Tongue (tissue), 3 donors: ENCODE measurements at places on chromosomes 13 and 19. TPM values are rescaled to one million over a fixed set of nuclear protein-coding genes. Genes with fewer than 3 reads are reported as not detected.

GRCh38 chr19:21677696-21678418, 89.5 kb downstream of the ZNF100 start:
- DNase-seq = no peak

DNA sequence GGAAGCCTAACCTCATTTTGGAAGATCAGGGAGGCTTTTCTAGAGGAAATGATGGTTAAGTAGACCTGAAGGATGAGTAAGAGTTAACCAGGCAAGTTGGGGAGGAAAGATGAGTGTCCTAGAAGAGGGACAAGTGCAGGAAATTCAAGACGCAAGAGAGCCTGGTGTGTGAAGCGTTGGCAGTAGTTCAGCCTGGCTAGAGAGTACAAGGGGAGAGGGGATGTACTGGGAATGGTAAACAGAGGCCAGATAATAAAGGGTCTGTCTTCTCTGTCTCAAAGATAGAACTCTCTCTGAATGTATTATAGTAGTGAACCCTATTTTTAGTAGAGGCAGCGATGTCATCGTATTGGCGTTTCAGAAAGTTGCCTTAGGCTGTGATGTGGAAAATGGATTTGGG, 9.7 kb downstream of the DPY19L3 start:
- DNase-seq = no peak

DNA sequence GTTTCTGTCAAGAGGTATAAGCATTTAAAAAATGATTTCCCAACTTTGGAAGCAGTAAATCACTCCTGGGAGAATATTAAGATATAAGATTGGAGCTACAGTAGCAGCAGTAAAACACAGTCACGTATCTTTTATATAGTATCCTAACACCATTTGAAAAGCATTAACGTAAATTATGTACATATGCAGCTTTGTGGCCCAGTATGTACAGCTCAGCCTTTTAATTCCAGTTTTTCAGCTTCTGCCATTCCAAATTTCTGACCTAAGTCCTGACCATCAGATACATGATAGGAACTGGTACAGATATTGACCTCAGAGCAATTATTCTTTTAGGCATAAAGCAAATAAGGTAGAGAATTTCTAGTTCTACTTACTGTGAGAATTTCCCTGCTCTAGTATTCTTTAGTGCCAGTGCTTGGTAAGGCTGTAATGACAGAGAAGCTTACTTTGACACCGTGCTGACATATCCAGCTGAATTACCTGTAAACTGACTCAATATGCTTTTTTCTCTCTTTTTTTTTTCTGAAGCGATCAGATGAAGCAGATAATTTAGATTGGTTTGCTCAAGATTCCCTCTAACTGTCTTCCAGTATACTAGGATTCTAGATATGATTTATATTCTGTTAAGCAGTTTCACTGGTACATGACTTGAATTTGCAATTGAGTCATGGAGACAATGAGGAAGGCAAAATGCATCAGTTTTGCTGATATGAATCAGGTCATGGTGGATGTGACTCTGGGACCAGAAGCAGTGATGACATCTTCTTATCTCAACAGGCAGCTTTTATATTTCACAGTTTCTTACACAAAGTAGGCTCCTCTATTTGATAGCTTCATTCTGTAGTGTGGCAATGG, 703.6 kb downstream of the SLITRK6 start:
- no peak for DNase-seq

DNA sequence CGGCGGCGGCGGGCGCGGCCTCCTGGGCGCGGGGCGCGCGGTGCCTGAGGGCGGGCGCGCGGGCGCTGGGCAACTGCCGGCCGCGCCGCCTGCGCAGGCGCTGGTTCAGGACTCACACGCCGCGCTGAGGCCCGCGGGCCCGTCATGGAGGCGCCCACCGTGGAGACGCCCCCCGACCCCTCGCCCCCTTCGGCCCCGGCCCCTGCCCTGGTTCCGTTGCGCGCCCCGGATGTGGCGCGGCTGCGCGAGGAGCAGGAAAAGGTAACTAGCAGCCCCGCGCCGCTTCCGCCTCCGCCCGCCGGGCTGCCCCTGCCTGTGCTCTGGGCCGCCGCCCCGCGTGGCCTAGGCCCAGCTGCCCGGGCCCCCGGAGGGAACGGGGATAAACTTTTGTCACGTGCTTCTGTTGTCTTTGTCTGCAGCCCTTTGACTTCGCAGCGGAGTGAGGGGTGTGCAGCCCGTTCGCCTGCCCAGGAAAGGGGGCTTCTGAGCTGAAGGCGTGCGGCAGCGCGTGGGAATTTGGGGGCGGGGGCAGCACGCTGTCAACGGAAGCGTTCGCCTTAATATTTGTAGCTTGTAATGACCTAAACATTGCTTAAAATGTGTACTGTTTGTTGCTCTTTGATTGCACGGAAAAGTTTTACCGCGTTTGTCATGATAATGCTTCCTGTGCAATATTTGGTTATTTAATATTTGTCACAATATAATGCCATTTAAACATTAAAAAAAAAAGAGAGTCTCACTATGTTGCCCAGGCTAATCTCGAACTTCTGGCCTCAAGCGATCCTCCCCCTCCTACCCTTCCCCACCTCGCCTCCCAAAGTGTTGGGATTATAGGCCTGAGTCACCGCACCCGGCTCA, 594 bp downstream of the URI1 start:
- peak; percentile 76 for DNase-seq

DNA sequence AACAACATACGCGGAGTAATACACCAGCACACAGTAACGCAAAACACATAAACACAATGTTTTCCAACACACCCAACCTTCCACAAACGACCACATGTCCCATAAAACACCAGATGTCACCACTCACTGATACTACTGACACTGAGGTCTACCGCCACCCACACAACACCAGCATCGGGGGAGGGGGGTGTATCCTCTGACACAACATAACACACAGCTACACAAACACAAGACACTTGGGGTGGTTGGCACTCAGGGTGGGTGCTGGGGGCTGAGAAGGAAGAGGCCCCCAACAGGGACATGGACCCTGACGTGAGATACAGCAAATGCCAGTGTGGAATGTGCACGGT, 1.5 kb upstream of the KCNN4 start:
- no peak for DNase-seq

GRCh38 chr19:56083668-56084067, 37.4 kb downstream of the ZNF787 start:
- DNase-seq = no peak

DNA sequence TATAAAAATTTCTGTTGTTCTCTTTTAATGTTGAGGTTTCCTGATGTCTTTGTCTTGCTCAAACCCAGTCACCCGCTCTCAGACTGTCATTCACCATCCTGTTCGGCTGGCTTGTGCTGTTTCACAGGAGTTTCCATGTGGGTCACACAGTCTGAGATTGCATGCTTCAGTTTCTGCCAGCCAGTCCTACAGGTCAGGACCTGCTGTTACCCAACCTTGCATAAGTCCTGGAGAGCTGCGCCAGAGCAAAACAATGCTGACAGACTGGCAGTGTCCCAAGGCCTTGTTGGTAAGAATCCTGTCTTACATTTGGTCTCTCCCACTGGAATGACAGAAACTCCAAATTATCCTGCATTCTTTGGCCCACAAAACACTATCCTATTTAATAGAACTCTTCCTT, 340.0 kb upstream of the SLITRK5 start:
- peak; percentile 11 for DNase-seq

DNA sequence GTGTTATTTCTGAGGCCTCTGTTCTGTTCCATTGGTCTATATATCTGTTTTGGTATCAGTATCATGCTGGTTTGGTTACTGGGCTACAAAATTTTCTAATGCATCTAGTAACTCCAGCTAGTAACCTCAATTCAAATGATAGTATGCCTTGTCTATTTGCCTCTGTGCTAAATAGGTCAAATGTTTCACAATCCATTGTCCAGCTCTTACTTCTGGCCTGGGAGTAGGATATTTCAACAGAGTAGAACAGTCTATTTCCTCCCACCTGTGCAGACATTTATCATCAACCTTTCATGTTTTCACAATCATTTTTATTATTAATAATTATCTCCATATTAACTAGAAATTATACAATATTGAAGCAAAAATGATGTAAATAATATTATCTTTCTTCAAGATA, 18.1 kb upstream of the NDFIP2 start:
- no peak for DNase-seq

DNA sequence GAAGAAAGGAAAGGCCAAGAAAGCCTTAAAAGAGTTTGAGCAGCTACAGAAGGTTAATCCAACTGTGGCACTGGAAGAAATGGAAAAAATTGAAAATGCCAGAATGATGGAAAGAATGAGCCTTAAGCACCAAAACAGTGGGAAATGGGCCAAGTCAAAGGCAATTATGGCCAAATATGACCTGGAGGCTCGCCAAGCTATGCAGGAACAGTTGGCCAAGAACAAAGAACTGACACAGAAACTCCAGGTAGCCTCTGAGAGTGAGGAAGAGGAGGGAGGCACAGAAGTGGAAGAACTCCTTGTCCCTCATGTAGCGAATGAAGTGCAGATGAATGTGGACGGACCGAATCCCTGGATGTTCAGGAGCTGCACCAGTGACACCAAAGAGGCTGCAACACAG, 5.1 kb downstream of the UTP14C start:
- DNase-seq = no peak

DNA sequence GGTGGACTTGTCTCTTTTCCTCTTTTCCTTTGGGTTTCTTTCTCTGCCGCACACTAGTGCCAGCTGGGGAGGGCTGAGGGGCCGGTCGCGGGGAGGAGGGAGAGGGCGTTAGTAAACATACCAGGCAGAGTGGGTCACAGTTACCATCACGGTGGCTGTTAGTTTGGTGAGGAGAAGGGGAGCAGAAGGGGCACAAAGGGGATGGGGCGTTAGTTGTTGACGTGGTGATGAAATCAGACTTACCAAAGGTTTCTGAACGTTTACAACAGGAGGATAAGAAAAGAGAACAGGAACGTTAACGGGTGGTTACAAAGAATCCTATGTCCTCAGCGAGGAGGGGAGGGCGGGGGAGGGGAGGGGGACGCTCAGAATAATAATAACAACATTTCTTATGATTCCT, 77.9 kb downstream of the PTPRS start:
- no peak for DNase-seq

DNA sequence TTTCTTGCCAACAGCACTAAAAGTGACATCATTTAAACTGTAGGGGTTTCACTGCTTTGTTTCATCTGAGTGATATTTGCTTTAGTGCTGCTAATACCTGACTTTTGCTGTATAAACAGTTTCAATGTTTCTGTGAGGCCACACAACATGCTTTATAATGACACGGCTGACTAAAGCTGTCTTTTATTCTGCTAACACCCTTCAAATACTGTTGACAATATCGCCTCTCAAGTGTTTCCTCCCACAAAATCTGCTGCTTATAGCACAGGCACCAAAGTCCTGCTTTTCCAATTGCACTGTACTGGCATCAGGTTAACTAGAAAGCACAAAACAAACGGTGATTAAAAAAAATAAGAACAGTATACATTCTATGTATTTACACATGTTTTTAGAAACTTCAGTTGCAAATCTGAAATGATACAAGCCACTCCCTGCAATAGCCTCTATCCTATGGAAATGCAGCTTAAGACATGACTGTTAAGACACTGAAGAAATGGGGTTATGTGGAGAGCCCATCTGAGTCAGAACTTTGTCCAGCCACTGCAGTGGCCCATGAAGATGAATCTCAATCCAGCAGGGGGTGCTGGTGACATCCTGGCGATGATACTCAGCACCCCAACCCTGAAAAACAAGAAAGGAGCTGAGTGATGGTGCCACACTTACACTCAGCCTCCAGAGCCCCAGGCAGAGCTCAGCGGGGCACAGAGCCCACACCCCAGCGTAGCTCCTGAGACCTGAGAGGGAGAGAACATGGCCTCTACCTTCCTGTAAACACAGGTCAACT, 29.4 kb downstream of the RFXAP start:
- DNase-seq = peak; percentile 37

DNA sequence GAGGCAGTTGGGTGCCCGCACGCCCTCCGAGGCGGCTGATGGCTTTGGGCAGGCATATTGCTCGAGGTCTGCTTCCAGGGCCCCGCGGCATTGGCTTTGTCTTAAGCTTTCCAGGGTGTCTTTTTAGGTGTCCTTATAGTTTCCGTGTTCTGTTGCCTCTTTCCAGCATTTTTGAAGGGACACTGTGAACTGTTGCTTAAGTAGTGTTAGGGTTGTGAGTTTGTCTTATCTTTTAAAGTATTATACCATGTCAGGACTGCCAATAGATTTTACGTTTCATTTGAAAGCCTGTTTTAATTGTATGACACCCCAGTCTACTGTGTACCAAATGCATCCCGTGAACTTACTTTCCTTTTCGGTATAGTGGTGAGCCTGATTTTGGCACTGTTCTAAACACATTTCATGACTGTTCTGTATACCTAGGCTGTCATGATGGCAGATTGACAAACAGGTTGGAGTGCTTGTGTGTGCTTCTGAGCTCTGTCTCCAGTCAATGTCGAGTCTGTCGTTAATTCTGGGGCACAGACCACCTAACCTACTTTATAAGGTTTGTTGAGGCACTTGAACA, 656 bp downstream of the PCCA start:
- peak; percentile 28 for DNase-seq

- peak; percentile 96 for DNase-seq
These were observed at the start of the genes ZNF568 and ZNF829 for GRCh38 chr19:36915992-36916830. Gene ZNF568, plus strand, starts transcription at chr19:36916332. Its CDS starts 6,439 bp downstream, at chr19:36922771. Gene ZNF829, minus strand, starts transcription at chr19:36916291. Its CDS starts 1,124 bp downstream, at chr19:36915167.

DNA sequence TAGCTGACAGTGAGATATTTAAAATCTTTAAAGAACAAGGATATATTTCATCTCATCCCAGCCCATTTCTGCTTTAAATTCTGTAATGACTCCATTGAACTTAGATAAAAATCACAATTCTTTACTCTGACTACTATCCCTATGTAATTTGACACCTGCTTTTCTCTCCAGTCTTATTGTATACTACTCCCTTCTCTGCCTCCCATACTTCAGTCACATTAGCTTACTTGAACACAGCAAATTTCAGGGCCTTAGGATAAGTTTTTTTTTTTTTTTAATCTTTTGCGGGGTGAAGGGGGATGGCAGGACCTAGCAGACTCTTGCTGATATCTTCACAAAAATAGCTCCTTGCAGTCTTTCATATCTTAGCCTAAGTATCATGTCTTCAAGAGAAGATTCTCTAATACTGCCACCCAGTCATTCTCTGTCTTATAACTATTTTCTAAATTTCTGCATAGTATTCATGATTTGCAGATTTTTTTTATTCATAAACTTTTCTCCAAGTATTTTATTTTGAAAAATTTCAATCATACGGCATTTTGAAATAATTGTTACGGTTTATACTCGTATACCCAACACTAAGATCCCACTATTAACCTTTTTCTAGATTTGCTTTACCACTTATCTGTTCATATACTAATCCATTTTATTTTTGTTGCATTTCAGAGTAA, 151.4 kb downstream of the PCCA start:
- DNase-seq = no peak

Gene TMEM59L
- 12.0 TPM for total RNA-seq

Gene ATP4A
- not detected for total RNA-seq

Gene YJEFN3
- 0.62 TPM for total RNA-seq

Gene SYNGR4
- not detected for total RNA-seq

Gene IER2
- total RNA-seq = 29.8 TPM

Gene F10
- 21.4 TPM for total RNA-seq

Gene CEBPA
- 14.6 TPM for total RNA-seq

Gene TGFB1
- total RNA-seq = 12.2 TPM

Gene FPR2
- 0.51 TPM for total RNA-seq

Gene GNA15
- total RNA-seq = 6.1 TPM

Gene PLK5
- 0.51 TPM for total RNA-seq

Gene SHKBP1
- total RNA-seq = 8.8 TPM
